NCI-H1930 (cell line): ENCODE measurements at places on chromosomes 11 and 22.

DNA sequence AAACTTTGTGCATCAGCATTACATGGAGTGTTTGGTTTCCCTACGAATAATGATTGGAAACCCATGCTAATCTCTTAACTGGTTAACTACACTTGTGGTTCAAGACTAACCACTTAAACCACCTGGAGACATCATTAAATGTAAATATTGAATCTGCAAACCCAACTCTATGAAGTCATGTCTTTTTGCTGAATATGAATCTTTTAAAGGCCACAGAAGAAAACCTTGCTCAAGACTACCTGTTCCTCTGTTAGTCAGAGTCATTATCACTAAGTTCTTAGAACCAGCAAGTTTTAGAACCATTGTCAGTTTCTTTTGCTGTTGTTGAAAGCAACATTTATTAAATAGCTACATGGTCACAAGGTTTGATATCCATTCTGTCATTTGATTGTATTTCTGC, 70.7 kb downstream of the SIK2 start:
- no peak for DNase-seq

DNA sequence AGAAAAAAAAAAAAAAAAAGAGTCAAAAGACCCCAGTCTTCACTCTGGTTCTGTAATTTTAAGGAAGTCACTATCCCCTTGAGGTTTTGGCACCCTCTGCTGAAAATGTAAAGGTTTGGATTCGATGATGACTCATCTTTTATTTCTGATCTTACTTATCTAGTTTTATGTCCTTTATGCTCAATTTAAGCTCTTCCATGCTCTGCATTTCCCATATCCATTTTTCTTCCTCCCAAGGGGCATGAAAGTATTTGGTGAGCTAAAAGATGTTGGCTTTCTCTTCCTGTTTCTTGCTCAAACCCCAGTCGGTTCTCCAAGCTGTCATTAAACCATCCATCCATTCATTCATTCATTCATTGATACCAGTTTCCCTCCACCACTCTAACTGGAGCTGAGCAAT, 61.0 kb upstream of the CDON start:
- no peak for DNase-seq

- DNase-seq: no peak
Observed at GRCh38 chr11:126133901-126134300, 71.2 kb upstream of the CDON start.

DNA sequence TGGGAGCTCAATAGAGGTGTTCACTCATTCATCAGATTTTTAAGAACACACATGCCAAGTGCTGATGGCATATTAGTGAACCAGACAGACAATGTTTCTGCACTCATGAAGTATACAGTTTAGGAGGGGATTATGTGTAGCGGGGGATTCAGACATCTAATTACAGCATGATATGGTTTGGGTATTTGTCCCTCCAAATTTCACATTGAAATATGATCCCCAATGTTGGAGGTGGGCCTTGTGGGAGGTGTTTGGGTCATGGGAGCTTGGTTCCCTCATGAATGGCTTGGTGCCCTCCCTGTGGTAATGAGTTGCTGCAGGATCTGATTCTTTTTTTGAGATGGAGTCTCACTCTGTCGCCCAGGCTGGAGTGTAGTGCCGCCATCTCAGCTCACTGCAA, 8.9 kb upstream of the RAB3IL1 start:
- DNase-seq: no peak

DNA sequence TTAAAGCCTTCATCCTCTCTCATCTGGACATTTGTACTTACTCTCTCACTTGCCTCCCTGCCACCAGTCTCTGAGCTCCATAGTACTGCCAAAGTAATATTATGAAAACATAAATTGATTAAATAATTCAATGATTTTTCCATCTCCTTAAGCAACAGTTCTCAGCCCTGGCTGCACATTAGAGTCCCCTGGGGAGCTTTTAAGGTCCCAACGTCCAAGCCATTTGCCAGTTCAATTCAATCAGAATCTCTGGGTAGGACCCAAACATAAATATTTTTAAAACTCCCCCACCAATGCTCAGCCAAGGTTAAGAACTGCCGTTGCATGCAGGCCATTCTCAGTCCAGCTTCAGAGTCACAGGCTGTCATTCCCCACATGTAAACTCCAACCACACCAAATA, 114.4 kb upstream of the BMAL1 start:
- DNase-seq: no peak

DNA sequence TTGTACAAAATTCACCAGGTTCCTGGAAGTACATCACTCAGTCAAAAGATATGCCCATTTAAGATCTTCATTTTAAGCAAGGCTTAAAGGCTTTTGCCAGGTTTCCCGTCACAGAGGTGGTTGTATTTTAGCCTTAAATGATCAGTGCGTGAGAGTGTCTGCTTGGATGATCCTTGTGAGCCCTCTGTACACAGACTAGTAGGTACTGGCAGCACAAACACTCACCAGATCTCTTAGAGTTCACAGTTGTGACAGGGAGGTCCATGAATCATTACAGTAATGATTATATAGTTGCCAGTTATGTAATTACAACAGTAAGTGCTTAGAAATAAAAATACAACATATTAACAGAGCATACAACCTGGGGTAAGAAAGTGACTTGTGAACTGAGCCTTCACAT, 84.2 kb upstream of the SLC25A18 start:
- DNase-seq: no peak

DNA sequence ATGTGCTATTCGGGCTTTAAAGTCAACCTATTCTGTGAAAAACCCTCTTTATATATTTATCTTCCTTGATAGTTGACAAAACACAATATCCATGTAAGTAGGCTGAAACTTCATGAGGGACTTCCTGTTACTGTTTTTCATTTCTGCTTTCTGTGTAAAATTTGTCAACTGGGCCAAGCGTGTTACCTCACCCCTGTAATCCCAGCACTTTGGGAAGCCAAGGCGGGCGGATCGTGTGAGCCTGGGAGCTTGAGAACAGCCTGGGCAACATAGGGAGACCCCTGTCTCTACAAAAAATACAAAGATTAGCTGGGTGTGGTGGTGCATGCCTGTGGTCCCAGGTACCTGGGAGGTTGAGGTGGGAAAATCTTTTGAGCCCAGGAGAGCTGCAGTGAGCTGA, 66.5 kb upstream of the SLC25A18 start:
- no peak for DNase-seq

GRCh38 chr11:8309862-8310261, 46.2 kb upstream of the LMO1 start:
- DNase-seq: no peak

GRCh38 chr11:70826541-70827335, 425.6 kb downstream of the SHANK2 start:
- no peak for DNase-seq

GRCh38 chr11:69711822-69712801, 8.3 kb upstream of the FGF19 start:
- DNase-seq: no peak

DNA sequence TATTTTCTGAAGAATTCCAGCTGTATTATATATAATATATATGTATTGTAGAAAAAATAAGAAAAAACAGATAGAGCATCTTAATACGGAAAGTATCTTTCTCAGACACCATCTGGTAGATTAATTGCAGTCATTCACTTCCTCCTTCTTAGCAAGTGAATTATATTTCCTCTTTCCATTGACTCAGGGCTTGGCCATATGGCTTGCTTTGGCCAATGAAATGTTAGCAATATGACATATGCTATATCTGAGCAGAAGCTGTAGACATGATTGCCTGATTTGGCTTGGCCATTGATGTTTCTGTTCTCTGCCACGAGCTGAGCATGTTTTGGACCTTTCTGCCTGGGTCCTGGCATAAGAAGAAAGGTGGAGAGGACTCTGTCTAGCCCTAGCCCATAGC, 34.4 kb upstream of the ZBED5 start:
- DNase-seq: no peak

DNA sequence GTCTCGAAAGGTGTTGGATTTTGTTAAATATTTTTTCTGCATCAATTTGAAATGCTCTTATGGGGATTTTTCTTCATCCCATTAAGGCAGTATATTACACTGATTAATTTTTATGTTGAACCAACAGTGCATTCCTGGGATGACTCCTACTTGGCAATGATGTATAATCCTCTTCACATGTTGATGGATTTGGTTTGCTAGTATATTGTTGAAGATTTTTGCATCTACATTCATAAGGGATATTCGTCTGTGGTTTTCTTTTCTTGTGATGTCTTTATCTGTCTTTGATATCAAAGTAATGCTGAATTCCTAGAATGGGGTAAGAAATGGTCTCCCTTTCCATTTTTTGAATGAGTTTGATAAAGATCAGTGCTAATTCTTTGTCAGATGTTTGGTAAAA, 18.7 kb upstream of the SLC35C1 start:
- DNase-seq: no peak

DNA sequence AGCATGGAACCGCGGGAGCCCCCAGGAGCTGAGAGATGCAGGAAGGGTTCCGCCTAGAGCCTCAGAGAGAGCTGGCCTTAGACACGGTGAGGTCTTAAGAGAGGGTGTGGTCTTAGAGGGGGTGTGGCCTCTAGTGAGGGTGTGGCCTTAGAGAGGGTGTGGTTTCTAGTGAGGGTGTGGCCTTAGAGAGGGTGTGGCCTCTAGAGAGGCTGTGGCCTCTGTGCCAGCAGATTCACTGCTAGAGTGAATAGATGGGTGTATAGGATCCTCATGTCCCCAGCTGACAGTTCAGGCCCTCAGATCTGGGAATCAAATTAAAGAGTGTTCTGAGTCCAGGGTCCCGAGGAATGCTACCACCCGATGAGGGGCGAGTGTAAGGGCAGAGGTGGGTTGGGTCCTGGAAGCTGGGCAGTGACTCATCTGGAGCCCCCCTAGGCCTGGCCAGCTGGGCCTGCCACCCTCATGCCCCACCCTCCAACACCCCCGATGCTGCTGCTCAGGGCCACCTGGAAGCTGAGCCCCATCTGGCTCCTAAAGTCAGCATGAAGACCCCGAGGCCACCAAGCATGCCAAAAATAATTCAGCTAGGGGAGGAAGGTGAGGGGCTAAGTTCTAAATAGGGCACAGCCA, 49.5 kb downstream of the IGF2 start:
- no peak for DNase-seq

- no peak for DNase-seq
Observed at GRCh38 chr11:116539211-116539610, 233.6 kb downstream of the BUD13 start.

DNA sequence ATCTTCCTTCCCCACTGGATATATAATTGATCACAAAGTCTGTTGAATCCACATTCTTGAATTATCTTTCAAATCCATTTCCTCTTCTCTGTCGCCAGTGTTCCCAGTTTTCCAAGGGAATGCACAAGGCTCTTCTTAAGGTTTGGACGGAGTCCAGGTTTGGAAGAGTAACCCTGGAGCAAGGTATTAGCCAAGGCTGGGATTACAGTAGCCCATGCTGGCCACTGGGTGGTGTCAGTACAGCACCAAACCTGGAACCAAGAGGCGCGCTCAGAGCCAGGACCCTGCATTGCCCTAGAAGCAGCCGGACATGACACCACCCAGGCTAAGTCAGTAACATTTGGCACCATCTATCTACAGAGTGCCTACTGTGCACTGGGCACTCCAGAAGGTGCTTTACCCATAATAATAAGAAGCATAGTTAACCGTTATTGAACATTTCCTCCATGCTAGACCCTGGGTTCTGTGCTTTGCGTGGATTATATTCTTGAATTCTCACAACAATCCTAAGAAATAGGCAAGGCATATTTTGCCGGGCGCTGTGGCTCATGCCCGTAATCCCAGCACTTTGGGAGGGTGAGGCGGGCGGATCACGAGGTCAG, 48.0 kb upstream of the CLPB start:
- peak; percentile 44 for DNase-seq
